SHP77 (cell line): ENCODE measurements at places on chromosomes 1 and 21.

- DNase-seq: peak; percentile 62
These were observed 563.9 kb upstream of the NR5A2 start for GRCh38 chr1:199463521-199464127.

DNA sequence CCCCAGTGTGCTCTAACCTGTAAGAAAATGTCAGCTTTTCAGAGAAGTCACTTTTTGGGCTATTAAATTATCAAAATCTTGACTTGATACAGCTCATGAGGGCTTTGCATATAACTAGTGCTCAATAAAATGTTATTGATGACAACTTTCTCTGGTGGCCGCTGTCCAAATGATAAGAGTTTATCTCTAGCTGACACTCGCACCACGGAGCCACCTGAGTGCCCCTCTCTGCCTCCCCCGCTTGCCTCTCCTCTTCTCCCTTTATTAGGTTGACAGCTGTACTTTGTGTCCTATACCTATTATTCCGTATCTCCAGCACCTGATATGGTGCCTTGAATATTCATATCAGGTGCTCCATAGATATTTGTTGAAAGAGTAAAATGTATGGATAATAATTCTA is 82.8 kb downstream of the PHTF1 start:
- DNase-seq: no peak

GRCh38 chr1:14100919-14101318 is 400.9 kb downstream of the PRDM2 start:
- no peak for DNase-seq

DNA sequence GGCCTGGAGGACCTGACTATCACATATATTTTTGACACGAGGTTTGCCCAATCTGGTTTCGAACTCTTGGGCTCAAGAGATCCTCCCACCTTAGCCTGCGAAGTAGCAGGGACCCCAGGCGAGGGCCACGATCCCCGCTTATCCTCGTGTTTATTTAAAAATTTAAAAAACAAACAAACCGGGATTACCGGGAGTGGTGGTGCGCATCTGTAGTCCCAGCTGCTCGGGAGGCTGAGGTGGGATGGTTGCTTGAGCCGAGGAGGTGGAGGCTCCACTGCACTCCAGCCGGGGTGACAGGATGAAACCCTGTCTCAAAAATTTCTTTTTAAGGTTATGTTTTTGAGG is 452 bp upstream of the EXOSC10 start:
- no peak for DNase-seq

DNA sequence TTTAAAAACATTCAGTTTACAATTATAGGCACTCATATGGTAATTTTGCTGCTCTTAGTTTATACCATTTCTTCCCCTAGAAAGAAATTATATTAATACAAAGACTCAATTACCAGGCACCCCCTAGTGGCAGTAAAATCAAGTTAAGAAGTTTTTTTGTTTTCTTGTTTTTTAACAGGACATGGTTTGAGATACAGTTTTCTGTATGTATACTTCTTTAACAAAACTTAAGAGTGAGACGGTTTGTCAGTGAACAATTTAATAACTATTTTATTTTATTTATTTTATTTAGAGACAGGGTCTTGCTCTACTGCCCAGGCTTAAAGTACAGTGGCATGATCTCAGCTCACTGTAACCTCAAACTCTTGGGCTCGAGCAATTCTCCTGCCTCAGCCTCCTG is 224.6 kb downstream of the FAF1 start:
- peak; percentile 7 for DNase-seq

DNA sequence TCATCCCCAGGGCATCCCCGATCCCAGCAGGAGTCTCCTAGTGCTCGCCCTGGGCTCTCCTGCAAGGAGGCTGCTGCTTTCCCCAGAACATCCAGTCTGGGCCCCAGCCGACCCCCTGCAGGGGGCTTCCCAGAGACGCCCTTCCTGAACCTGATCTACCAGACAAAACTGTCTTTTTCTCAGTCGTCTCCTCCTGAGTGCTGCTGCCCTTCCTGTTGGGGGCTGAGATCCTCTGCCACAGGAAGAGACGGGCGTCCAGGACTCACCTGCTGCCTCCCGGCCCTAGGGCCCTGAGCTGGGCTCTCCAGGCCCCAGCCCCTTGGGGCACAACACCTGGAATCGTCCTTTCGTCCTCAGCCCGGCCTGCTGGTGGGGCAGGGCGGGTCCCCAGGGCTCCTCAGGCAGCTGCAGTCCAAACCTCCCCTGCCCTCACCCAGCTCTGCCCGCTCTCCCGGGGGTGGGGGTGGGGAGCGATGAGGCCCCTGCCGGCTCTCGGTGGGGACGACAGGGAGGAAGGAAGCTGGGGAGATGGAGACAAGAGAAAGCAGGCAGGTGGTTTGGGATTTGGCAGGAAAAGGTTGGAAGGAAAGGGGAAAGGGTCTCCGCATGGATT is 36.9 kb downstream of the TP73 start:
- DNase-seq: no peak

DNA sequence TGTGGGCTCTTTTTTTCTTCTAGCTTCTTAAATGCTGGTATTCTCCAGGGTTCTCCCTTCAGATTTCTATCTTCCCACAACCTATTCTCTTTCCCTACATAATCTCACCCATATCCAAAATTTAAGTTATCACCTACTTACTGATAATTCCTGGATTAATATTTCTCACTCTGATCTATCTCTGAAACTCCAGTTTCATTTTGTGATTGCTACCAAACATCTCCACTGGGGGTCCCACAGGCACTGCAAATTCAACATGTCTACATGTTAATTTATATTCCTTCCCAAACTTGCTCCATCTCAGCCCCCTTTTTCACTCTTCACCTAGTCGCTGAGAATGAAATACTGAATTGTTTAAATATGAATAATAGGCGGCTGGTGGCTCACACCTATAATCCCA is 9.9 kb upstream of the C1orf141 start:
- no peak for DNase-seq

DNA sequence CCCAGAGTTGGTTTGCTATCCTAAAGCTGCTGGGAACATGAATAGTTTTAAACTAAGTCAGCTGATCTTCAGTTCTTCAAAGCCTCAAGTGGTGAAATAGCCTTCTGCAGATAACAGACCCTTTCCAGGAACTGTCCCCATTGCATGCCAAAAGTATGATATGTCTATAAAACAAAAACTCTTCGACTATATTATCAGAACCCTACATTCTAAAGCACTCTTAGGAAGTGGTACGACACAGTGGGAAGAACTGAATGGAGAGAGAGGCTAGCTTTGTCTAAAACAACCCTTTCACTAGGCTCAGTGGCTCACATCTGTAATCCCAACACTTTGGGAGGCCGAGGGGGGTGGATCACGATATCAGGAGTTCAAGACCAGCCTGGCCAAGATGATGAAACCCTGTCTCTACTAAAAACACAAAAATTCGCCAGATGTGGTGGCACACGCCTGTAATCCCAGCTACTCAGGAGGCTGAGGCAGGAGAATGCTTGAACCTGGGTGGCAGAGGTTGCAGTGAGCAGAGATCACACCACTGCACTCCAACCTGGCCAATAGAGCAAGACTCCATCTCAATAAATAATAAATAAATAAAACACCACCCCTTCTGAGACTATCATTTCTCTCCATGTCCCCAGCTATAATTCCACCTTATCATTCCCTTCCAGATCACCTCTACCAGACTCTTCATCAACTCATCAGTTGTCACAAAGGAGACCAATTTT is 2.2 kb upstream of the FRRS1 start:
- no peak for DNase-seq

- no peak for DNase-seq
These were observed 416.1 kb downstream of the NPHP4 start for GRCh38 chr1:5576011-5576672.

- peak; percentile 62 for DNase-seq
These were observed 88.9 kb upstream of the WLS start for GRCh38 chr1:68321084-68321685.

GRCh38 chr1:235429143-235429542 is 61.9 kb downstream of the TBCE start:
- DNase-seq: no peak

GRCh38 chr1:111789142-111789541 is 33.4 kb downstream of the DDX20 start:
- no peak for DNase-seq

DNA sequence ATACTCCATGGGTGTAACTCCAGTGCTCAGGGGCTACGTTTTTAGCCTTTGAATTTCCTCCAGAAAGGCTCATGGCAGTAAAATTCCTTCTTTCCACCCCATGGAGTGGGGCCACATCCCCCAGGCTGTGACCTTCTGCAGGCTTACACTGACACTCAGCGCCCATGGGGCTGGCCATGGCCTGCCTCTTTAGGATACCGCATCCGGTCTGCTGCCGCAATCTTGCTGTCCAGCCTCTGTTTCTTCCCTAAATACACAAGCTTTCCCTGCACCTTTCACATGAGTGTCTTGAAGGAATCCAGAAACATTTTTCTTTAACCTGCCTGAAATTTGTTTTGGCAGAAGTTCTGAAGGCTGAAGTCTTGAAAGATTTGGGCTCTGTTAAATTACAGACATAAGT is 170.5 kb downstream of the NTMT2 start:
- no peak for DNase-seq

- no peak for DNase-seq
These were observed 158.9 kb upstream of the COA6 start for GRCh38 chr1:234214129-234214910.

- DNase-seq: no peak
These were observed 226.9 kb upstream of the IRF2BP2 start for GRCh38 chr1:234836776-234837357.

DNA sequence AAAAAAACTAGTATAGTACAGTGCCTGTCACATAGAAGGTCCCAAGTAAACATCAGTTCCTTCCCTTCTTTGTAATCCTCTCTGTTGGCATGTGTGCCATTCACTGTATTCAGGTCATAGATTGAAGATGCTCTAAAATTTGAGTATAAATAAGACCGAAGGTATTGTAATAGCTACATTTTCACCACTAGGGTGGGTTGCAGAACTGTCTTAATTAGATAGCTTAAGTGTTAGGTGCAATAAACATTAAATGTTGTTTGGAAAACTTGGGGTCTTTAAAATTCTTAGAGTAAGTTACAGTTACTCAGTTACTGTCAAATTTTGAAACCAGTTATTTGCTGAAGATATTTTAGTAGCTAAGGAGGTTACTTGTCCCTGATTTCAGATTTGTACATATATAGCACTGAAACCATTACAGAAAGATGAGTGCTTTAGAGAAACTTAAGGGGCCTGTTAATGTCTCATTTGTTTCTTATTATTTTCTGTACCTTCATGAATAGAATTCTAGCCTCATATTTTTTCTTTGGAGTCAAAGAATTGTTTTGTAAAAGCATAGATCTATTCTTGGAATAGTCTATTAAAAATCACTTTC is 24.3 kb downstream of the PER3 start:
- DNase-seq: peak; percentile 3

GRCh38 chr1:99497690-99498089 is 148.2 kb upstream of the PALMD start:
- no peak for DNase-seq

- DNase-seq: no peak
These were observed 16.1 kb upstream of the ARF1 start for GRCh38 chr1:228066416-228066815.

DNA sequence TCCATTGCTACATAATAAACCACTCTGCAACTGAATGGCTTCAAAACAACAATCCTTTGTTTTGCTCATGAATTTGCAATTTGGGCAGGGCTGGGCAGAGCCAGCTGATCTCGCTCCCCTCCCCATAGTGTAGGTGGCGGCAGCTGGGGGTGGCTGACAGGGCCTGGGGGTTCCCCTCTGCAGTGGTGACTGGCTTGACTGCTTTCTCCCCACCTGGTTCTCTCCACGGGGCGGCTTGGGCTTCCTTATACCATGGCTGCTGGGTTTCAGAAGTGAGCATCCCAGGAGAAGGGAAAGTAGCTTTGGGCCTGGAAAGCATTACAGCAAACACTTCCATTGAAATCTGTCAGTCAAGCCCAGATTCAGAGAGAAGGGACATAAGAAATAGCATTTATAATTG is 129.7 kb upstream of the ZBTB40 start:
- DNase-seq: no peak

DNA sequence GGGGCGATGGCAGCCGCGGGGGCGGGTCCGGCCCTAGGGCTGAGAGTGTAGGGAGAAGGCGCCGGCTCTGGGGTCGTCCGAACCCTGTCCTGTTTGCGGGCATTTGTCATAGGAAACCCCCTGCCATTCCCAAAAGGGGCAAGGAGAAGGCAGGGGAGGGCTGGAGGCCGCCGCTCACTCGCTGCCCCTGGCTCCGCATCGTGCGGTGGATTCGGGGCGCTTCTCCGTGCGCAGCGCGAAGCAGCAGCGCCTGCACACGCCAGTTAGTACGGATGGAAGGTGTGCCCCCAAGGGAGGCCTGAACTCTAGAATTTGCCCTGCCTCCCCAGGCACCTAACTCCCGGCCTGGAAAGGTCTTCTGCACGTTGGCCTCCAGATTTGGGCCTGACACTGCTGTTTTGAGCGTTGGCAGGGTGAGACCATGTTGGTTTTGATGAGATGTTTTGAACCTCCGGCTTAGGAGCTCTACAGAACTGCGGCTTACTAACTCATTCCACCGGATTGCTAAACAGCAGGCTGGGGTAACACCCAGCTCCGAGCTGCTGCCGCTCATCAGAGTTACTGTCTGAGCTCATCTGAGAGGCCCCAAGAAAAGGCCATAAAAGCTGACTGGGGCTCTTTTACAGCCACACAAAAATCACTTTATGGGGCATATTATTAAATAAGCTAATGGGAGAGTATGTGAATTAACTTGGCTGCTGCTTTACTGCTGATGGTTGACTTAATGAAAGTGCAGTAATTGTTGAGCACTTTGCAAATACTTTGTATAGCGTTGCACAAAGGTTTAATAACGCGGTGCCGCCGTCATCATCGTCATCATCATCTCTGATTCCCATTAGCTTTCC is 987 bp downstream of the GPR137B start:
- DNase-seq: no peak

- DNase-seq: peak; percentile 37
These were observed at the start of gene PATJ for GRCh38 chr1:61741711-61742619. TSS of gene PATJ (plus strand) at chr1:61742480. CDS start at chr1:61762893, 20,413 bp downstream.

DNA sequence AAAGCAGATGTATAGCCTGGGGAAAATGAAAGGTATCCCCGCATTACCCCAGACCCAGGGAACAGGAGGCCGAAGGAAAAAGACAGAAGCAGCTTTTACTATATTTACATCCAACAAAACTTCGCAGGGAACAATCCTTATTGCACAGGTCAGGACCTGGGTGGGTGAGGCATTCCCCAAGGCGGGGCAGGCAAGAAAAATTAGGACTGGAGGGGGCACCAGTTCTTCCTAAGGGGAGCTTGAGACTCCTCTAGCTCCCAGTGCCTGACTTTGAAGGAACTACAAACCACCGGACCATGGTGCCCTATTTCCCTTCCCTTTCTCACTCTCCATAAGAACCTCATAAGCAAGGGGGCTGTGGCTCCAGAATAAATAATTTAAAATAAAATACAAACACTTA is 6.7 kb upstream of the GATAD2B start:
- no peak for DNase-seq

DNA sequence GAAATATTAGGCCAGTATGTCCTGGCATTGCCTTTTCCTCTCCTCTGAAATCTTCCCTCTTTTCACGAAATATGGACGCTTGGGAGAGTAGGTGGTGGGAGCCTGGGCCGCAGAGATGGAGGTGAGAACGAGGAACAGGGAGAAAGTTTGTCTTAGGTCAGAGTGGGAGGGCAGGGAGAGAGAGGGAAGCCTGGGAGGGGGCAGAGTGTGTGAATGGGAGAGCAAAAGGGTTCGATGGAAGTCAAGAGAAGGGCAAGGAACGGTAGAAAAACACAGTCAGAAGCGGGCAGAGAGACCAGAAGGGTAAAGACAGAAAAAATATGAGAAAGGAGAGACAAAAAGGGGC is 1.2 kb downstream of the TRABD2B start:
- no peak for DNase-seq
